ENCODE measurements at places on chromosomes 7 and 10. TPM values are rescaled to one million over a fixed set of nuclear protein-coding genes. Genes with fewer than 3 reads are reported as not detected.

PDCD4 gene
- 55.5 TPM for total RNA-seq

METTL27 gene
- total RNA-seq = 8.4 TPM

- DNase-seq = no peak
Measured at GRCh38 chr10:128429835-128430513, 303.8 kb upstream of the MKI67 start.

DNA sequence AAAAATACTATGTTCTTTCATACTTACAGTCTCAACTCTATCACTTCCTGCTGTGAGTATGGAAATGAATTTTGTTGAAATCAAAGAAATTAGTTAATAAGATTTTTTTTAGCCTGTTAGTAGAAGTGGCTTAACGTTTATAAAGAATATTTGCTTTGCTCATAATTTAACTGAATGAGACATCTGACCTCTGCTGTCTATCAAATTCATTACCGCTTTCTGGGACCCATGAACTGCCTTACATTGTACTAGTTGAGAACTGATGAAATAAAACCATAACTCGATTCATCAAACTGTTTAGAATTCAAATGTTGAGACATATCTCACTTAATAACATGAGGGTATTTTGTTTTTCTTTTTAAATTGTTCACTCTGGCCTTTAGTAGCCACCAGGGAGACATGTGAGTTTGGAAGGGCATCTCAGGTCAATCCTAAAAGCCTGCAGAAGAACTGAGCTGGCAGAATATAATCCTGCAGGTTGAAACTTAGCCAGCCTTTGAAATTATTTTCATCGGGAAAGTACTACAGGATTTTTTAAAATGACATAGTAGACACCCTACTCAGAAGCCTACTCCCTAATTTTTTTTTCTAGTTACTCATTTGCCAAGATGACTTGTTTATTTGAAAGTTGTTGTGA lies 78.7 kb downstream of the KIAA1217 start:
- DNase-seq = no peak

GRCh38 chr7:88492153-88492552 lies 185.5 kb upstream of the STEAP4 start:
- no peak for DNase-seq

GRCh38 chr7:84524714-84525694 lies 330.4 kb upstream of the SEMA3A start:
- no peak for DNase-seq

DNA sequence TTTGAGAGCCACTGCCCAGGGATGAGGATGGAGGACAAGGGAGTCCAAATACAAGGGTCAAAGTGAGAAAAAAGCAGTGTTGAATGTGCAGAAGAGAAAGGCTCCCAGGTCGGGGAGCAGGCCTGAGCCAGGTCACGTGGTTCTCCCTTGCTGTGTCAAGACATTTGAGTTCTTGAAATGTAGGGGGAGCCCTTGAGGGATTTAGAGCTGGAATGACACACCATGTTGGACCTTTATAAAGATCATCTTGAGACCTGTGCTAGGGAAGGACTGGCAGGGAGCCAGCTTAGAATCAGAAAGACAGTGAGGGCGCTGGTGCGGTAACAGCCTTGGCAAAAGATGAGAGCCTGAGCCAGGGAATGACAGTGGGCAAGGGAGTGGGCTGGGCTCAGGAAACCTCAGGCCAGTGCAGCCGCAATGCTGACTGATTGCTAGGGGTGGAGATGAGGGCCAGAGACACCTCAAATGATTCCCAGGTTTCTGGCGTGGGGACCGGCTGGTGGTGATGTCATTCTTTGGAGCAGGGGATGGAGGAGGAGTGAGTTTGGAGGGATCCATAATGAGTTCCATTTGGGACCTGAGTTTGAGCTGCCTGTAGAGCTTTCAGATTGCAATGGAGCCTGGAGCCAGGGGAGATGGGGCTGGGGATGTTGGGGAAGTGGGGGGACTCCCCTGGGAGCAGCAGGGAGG lies 120.1 kb downstream of the PTPN20 start:
- no peak for DNase-seq

- DNase-seq = no peak
Measured at GRCh38 chr10:84075226-84076046, 63.9 kb upstream of the GHITM start.

All from epithelial cell of proximal tubule (primary cell).